ENCODE measurements at places on chromosomes 11 and 22.
A peak's percentile ranks its signal among the peaks of the same experiment; 100 is the strongest.

- no peak for DNase-seq
Measured at GRCh38 chr11:112785149-112785548, 176.1 kb upstream of the NCAM1 start.

DNA sequence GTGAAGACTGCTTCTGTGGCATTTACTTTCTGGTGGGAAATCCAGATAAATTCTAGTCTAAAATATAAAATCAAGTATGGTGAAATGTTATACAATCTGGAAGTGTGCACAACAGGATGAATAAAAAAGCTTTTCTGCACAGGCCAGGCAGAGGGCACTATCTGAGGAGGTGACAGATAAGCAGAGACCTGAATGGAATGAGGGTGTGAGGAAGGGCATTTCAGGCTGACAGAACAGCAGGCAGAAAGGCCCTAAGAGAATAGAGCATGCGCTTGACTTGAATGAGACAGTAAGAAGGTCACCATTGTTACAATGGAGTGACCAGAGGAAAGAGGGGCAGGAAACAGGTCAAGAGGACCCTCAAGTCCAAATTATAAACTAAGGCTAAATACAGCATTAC is 33.6 kb upstream of the FNBP4 start:
- DNase-seq, result no peak

- DNase-seq, result no peak
Measured at GRCh38 chr11:35324981-35325380, 94.4 kb downstream of the SLC1A2 start.

- DNase-seq, result no peak
Measured at GRCh38 chr11:18223591-18224387, 12.8 kb downstream of the SAA4 start.

GRCh38 chr22:25621986-25622385 is 57.5 kb downstream of the GRK3 start:
- no peak for DNase-seq

DNA sequence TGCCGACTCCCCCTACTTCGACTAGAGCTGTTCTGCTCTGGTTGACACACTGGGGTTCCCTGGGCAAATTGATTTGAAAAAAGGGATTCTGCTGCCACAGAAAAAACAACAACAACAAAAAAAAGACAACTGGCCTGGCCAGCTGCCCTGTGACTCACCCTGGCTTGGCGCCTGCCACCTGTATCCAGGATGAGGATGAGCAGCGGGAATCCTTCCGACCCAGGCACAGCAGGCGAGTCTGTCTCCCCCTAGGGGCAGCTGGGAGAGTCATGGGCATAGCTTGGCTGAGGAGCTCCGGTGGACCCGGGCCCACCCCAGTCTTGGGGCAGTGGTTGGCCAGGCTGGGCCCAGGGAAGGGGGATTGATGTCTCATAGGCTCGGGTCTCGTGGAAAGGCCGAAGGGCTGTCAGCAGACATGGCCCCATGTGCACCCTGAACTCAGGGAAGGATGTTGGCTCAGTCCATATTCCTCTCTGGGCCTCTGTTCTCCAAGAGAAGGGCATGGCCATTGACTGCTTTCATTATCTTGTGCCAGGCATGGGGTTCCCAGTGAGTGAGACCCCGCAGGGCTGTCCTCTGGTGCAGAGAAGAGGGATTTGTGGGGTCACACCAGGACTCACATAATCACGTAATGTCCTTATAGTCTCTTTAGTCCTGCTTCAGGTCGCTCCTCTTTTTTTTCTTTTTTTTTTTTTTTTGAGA is 10.4 kb upstream of the SUN2 start:
- peak; percentile 41 for DNase-seq

DNA sequence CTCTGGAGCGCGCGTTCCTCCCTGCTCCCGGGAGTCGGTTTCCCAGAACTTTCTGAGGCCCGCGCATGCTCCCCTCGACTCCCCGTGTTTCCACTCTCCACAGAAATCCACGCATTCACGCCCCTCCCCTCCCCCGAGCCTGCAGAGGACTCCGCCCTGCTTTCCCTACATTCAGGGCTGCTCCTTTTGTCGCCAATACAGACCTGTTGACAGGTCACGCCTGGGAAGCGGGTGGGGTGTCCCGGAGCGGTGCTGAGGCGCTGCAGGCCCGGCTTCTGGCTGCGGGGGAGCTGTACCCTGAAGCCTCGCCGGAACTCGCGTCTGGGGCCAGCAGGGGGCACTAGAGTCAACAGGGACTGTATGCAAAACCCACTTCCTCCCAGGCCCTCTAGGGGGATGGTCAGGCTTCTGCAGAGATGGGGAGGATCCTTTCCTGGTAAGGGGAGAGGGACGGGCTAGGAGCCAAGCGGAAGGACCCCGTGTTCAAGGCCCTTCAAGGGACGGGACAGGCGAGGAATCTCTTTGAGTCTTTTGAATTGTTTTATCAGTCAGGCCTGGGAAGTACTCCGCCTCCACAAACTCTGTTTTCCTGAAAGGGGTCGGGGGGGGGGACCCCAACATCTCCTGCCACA is at the start of gene PRAME:
Gene PRAME, minus strand, starts transcription at position 294 of the 632 bp plus-strand sequence. CDS start 2,433 bp downstream, outside the sequence.
- peak; percentile 65 for DNase-seq

DNA sequence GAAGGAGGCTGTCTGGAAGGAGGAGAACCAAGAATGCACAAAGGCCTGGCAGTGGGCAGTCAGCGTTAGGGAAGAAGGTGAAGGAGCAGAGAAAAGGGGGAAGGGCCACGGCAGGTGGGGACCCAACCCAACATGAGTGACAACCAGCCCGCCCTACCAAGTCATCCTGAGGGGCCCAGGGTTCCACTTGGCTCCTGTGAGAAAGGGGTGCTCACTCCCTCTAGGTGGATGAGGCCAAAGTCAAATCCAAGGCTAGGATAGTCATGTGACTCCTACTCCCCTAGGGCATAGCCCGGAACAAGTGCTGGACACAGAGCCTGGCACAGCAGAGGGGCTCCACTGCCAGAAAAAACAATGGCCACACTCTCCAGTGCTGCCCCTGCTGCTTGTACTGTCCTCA is 2.2 kb upstream of the DGCR2 start:
- no peak for DNase-seq

DNA sequence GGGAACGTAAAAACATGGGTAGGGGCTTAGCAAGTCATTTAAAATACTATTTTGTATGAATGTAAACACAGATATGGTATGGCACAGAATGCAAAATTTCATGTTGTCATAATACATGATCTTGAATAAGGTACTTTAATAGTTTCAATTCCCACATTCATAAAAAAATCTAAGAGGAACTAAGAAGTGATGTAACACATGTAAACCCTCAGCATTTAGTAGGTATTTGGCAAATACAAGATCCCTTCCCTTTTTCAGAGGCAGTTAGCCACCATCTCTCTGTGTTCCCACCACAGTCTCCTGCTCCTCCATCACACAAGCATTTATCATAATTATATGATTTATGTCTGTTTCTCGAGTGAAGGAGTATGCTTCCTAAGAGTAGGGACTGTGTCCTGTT is 251.8 kb downstream of the TENM4 start:
- DNase-seq, result no peak

DNA sequence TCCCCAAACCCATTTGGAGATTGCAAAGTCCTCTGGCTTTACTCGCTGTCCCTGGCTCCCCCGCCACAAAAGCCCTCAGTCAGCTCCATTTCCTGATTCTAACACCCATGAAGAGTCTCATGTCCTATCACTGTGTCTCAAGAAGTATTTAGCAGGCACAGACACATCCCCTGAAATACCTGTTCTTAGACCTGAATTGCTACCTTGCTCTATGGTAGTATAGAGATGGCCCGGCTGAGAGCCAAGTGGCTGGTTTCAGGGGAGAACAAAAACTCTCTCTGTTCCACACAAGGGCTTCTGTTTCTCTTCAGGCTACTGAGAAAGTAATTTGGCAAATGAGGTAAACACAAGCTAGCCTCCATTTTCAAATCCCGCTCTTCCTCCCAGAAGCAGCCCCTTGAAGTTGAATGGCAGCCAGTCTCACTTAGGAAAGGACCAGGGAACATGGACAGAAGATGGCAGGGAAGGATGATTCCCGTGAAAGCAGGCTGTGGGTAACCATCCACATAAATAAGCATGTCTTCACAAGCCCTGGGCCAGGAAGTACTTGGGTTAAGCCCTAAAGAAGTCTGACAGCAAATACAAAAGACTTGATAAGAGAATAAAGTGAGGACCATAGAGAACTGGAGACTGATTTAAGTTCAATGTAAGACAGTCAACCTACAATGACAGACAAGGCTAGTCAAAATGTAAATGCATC is 137.8 kb downstream of the C11orf58 start:
- DNase-seq, result no peak

DNA sequence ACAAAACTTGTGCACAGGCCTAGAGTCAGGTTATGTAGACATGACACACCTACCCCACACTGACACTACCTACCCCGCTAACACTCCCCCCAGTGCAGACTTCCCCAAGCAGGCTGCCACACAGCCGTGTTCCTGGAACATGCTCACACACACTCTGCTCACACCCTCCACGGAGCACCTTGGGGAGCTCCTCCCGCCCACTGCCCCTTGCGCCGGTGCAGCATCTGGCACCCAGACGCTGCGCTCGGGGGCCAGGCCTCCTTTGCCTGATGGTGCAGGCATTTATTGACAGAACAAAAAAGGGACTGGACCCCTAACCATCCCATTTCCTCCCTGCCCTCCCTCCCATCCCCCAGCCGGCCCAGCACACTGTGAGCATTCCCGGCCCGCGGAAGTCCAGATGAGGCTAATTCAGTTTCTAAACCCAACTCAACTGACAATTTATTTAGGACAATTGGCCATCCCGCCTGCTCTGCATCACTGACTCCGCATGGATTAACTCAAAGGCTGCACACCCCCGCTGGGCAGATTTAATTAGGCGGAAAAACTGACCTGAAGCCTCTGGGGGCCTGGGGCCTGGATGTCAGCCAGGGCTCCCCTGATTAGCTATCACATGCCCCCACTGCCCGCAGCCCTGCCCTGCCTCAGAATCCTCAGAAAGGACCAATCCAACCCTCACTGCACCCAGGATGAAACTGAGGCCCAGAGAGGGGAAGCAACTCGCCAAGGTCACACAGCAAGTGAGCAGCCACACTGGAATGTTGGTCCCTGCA is 30.1 kb downstream of the KCNC1 start:
- DNase-seq, result no peak
